ENCODE measurements at places on chromosomes 7 and 10.
A peak's percentile ranks its signal among the peaks of the same experiment; 100 is the strongest.

DNA sequence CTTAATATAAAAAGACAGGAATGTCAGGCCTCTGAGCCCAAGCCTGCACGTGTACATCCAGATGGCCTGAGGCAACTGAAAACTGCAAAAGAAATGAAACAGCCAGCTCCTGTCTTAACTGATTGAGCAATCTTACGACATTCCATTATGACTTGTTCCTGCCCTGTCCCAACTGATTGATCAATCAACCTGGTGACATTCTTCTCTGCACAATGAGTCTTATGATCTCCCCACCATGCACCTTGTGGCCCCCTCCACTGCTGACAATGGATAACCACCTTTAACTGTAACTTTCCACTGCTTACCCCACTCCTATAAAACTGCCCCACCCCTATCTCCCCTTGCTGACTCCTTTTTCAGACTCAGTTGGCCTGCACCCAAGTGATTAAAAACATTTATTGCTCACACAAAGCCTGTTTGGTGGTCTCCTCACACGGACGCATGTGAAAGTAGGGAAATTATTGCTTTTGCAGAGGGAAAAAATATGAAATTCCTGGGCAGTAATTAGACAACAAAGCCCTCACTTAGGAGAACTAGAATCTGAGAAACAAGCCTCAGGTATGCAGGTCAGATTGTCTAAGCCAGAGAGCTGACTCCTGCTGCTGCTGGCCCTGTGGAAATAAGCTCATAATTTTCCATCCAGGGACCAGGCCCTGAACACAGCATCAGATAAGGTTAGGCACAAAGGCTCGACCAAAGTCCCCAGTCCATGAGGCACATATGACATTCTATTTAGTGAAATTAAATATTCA, 5.3 kb downstream of the CYP3A7 start:
- DNase-seq: no peak

GRCh38 chr7:131556053-131556908, at the start of gene PODXL:
TSS of gene PODXL (minus strand) at chr7:131556628. CDS start at chr7:131556359, 269 bp downstream.
- DNase-seq: peak; percentile 59

- DNase-seq: no peak
Observed at GRCh38 chr10:42150428-42151061, 487.8 kb downstream of the ZNF33B start.

- no peak for DNase-seq
Observed at GRCh38 chr7:77895905-77896304, 97.3 kb downstream of the PHTF2 start.

- DNase-seq: peak; percentile 89
Observed at GRCh38 chr7:86469680-86470295, 173.9 kb upstream of the GRM3 start.

GRCh38 chr7:138324941-138325340, 135.1 kb upstream of the TRIM24 start:
- no peak for DNase-seq

GRCh38 chr10:58217612-58218011, 50.1 kb downstream of the IPMK start:
- no peak for DNase-seq

GRCh38 chr10:47058961-47059391, 147.7 kb downstream of the PTPN20 start:
- DNase-seq: no peak

- DNase-seq: no peak
Observed at GRCh38 chr10:29630205-29631048, 4.3 kb downstream of the SVIL start.

GRCh38 chr7:127417346-127417745, 24.8 kb upstream of the ZNF800 start:
- no peak for DNase-seq

GRCh38 chr10:48836605-48837004, 103.0 kb downstream of the LRRC18 start:
- DNase-seq: no peak

DNA sequence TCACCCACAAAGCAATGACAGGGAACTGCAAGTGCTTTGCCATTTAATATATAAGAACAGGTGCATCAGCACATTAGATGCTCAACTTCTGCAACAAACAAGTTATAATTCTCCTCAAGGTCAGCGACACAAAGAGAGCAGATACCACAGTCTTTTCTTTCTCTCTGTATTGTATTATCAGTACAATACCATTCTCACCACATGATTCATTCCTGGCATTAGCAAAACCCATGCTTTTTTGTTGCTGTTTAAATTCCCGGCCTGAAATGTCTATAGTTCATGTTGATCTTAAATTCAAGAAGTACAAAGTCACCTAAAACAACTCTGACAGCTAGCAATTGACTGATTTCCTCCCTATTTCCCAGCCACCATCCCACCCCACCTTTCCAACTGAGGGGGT, 111.8 kb upstream of the FEZF1 start:
- no peak for DNase-seq

- DNase-seq: no peak
Observed at GRCh38 chr10:33794460-33794859, 460.0 kb upstream of the NRP1 start.

- DNase-seq: no peak
Observed at GRCh38 chr7:117780832-117781231, 92.4 kb downstream of the CTTNBP2 start.

DNA sequence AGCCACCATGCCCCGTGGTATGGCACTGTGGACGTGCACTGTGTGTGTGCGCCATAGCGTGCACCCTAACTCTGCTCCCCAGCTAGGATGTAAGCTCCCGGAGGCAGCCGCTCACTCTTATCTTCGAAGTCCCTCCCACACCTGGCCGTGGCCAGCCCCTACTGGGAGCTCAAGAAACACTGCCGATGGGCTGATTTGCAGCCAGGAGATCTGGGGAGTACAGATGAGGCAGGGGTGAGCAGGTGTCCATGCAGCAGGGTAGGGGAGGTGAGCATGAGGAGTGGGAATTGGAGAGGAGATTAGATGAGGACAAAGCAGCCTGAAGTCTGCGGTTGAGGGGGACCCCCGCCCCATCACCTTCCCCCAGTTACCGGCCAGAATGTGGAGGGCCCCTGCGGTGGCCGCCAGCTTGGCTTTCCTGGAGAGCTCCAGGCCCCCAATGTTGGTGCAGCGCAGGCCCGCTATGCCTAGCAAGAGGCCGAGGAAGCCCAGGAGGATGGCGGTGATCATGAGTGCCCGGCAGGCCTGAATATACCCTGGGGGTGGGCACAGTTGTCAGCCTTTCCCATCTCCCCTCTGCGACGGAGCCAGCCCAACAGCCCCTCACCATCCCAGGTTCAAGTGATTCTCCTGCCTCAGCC, 3.6 kb downstream of the CLDN15 start:
- no peak for DNase-seq

DNA sequence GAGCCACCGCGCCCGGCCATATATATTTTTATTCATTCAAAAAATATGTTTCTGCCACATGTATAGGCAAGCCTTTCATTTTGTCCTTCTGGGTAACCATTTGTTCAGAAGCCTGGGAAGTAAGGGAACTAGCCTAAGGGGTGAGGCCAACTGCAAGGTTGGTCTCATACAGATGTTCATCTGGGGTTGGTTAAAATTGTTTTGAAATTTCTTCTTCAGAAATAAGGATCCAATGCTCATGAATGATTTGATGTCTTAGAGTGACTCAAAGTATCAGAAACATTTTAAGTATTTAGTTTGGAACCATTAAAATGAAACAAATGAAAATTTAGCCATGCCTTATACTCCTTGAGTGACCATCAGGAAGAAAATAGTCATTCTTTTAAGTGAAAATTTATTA, 397.2 kb downstream of the SUGCT start:
- no peak for DNase-seq

DNA sequence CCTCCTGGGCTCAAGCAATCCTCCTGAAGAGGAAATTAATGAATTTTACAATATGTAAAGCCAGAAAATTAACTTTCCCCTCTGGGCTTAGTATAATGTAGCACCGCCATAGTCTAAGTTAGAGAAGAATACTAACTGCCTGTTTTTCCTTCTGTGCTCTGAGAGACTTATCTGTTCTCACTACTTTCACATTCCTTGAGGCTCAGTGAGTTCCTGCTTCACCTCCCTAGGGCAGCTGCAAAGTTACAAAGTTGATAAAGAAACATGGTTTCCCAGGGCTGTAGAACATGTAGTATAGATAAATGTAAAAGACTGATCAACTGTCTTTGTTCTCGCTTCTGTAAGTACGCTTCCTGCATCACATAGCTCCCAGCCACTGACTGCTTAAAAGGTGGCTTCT, 16.0 kb upstream of the OLAH start:
- DNase-seq: peak; percentile 26

DNA sequence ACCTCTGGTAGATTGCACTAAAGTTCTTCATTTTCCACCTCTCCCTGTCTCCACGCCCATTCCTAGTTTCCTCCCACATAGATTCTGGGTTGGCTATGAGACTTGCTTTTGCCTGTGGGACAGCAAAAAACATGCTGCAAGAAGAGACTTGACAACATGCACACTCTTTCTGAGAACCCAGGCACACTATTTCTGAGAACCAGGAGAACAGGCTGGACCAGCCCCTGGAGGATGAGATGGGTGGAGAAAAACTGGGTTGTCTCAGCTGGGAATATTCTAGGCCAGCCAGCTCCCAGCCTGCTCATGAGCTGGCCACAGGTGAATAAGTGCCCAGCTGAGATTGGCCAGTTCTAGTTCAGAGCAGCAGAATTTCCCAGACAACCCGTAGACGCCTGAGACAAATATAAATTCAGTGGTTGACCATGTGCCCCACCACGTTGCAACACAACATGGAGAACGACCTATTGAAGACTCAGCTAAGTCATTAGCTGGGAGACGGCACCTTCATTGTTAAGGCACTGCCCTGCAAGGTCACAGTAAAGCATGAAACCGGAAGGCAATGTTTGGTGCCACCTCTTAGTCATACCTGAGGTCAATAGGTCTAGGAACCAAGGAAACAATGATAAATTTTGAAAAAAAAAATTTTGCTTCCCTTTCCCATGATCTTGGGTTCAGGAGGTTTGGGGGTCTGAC, 92.7 kb upstream of the AKR1E2 start:
- DNase-seq: no peak

- DNase-seq: no peak
Observed at GRCh38 chr10:90674928-90675327, 182.9 kb downstream of the HTR7 start.

- DNase-seq: no peak
Observed at GRCh38 chr7:135913404-135913803, 63.8 kb downstream of the MTPN start.

GRCh38 chr10:70664702-70665195, 7.6 kb upstream of the ADAMTS14 start:
- no peak for DNase-seq

- no peak for DNase-seq
Observed at GRCh38 chr10:124546957-124547646, 85.5 kb downstream of the LHPP start.

DNA sequence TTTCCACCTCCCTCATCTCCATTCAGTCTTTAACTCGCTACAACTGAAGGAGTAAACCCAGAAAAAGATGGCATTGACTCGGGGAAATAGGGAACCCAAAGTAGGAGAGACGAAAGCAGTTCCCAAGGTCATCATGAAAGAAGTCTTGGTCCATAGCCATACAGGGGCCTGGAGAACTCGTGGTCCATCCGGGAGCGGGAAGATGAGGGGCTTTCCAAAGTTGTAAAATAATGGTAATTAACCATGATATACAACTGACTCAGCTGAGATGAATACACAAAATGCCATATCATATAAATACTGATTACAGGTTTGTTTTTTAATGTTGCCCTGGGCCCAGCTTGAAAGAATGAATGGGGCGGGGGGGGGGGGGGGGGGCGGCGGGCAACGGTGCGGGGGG, 32.3 kb downstream of the RBM17 start:
- no peak for DNase-seq

DNA sequence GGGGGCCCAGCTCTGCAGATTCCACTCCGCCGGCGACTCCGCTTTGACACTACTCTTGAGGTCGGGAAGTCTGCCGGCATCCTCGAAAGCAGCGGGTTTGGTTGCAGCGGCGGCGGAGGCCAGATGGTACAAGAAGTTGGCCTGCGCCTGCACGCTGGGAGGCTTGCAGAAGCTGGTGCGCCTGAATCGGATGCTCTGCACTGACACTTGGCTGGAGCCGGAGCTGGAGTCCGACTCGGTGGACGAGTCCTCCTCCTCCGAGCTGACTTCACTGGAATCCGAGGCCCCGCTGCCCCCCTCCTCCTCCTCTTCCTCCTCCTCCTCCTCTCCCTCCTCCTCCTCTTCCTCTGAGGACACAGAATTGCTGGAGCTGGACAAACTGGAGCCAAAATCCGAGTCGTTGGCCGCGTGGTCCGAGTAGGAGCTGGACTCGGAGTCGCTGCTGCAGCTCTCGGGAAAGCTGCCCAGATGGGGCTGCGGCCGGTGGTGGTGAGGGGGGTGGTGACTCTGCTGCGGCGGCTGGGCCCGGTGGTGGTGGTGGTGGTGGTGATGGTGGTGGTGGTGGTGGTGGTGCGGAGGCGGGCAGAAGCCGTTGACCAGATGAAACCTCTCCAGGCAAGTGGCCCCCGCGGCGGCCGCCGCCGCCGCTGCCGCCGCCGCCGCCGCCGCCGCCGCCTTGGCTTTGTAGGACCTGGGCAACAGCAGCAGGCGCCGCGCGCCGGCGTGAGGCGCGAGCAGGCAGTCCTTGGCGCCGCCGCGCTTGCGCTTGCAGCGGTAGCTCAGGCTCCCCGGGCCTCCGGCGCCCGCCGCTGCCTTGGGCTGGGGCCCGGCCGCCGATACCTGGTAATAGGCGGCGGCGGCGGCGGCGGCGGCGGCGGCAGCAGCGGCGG, 9.0 kb downstream of the SKIDA1 start:
- peak; percentile 80 for DNase-seq

GRCh38 chr10:78757344-78757925, 311.3 kb upstream of the ZMIZ1 start:
- no peak for DNase-seq

DNA sequence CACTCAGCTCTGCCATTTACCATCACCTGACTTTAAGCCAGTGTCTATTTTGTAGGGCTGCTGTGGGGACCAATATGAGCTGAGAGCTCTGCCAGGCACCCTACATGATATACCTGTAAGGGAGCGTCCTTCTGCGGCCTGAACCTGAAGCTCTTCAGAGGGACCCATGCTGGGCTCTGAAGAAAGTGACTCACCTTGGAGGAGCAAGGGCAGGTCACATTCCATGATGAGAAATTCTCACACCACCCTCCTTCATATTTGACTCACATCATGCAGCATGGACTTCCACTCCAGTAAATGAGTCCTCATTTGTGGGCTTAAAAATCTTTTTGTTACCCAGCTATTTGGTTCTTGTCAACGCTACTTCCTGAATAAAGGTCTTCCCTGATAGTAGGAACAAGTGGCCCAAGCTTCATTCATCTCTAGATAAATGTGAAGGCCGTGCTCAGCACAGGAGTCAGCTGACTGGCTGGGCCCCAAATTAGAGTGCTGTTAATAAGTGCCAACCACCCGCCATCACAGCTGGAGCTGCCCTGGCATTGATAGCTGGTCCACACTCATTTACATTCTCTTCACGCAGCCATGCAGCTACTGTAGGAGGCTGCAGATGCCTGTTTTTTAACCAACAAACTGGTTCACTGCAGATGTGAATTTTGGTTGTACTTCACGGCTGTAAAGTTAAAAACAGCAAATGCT, 78.4 kb downstream of the RNF216 start:
- DNase-seq: peak; percentile 69

- no peak for DNase-seq
Observed at GRCh38 chr10:99782447-99783286, at the start of gene ABCC2. TSS of gene ABCC2 (plus strand) at chr10:99782640. CDS start at chr10:99782845, 205 bp downstream.
